ENCODE measurements at places on chromosomes 11 and 22. TPM values are rescaled to one million over a fixed set of nuclear protein-coding genes. Genes with fewer than 3 reads are reported as not detected.

GRCh38 chr11:112977755-112978154 is 16.5 kb downstream of the NCAM1 start:
- DNase-seq = peak; percentile 68

- no peak for DNase-seq
Observed at GRCh38 chr11:78022397-78023396, at the start of gene KCTD14. Gene KCTD14 (minus strand): TSS chr11:78023276. CDS start chr11:78023249, 27 bp downstream.

DNA sequence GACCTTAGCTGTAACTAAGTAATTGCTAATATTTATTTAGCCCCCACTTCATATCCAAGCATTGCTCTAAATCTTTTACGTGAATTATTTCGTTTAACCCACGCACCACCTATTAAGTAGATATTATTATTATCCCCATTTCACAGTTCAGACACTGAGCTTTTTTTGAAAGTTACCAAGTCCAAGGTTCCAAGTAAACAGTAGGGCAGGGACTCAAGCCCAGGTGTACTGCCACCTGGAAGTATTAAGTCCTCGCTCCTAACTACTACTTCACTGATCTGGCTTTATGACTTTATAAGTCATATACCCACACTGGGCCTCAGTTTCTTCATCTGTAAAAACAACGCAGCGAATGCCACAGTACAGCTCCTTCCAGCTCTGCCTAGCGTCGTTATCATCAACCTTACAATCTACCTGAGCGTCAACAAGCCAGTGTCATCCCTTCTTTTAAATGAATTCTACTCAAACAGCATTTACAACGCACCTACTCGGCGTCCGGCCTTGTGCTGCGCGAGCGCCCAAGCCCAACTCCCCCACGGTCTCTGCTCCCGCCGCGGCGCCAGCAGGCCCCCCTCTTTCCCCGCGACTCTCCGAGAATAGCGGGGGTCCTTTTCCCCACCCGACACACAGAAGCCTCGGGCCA is 624 bp downstream of the TMEM41B start:
- peak; percentile 39 for DNase-seq

DNA sequence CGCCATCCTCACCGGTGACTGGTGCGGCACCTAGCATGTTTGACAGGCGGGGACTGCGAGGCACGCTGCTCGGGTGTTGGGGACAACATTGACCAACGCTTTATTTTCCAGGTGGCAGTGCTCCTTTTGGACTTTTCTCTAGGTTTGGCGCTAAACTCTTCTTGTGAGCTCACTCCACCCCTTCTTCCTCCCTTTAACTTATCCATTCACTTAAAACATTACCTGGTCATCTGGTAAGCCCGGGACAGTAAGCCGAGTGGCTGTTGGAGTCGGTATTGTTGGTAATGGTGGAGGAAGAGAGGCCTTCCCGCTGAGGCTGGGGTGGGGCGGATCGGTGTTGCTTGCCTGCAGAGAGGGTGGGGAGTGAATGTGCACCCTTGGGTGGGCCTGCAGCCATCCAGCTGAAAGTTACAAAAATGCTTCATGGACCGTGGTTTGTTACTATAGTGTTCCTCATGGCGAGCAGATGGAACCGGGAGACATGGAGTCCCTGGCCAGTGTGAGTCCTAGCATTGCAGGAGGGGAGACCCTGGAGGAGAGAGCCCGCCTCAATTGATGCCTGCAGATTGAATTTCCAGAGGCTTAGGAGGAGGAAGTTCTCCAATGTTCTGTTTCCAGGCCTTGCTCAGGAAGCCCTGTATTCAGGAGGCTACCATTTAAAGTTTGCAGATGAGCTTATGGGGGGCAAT is 1.1 kb downstream of the NEAT1 start:
- peak; percentile 6 for DNase-seq

GRCh38 chr11:36724742-36725385 is 126.8 kb upstream of the RAG2 start:
- DNase-seq = no peak

- DNase-seq = no peak
Observed at GRCh38 chr22:48391171-48391711, 1436.4 kb downstream of the BRD1 start.

GRCh38 chr22:27094633-27095308 is 437.4 kb downstream of the MIAT start:
- no peak for DNase-seq

DNA sequence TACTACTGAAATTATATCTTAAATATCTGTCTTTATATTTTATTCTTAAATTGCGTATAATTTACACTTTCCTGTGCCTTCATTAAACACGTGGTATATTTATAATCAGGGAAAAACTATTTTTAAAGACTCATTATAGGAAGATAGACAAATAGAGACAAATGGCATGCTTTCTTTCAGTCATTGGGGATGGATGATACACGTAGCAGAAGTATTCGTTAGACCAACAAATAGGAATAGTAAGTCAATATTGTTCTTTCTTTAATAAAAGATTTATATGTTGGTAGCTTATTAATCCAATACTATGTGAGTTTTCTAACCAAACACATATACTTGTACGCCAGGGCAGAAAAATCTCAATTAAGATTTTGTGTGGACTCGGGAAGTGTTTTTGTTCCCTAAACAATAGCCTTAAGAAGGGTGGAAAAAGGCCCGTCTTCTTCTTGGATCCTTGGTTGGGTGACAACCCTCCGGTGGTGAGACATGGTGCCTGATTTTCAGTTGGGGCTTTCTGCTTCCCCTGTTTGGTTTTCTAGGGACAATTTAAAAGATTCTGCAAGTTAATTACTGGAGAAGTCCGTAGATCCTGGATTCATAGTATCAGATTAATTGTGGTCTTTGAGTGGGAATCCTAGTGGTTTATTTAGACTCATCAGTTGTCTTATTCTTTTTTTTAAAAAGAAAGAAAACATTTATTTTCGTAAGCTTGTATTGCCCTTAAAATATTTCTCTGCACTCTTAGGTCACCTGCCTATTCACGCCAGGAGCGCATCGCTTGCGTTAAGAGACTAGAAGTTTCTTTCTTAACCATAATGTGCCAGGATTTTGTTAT is 83.5 kb upstream of the WNT7B start:
- DNase-seq = no peak

DNA sequence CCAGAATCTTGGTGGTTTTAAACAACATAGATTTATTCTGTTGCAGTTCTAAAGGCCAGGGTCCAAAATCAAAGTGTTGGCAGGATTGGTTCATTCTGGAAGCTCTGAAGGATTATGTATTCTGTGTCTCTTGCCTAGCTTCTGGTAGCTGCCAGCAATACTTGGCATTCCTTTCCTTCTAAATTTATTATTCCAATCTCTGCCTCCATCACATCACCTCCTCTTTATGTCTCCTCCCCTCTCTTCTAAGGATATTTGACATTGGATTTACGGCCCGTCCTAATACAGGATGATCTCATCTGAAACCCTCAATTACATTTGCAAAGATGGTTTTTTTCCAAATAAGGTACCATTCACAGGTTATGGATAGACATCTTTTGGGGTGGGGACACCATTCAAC is 186.5 kb downstream of the SBF2 start:
- no peak for DNase-seq

DNA sequence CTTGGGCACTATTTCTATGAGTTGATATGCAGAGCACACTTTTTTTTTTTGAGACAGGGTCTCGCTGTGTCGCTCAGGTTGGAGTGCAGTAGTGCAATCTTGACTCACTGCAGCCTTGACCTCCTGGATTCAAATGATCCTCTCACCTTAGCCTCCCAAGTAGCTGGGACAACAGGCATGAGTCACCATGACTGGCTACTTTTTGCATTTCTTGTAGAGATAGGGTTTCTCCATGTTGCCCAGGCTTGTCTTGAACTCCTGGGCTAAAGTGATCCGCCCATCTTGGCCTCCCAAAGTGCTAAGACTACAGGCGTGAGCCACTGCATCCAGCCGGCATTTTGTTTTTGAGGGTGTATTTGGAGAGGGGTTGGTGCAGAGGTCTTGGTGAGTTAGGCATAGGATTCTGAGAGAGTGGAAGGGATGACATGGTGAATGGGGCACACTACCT is 29.9 kb upstream of the MTCH2 start:
- peak; percentile 91 for DNase-seq

DNA sequence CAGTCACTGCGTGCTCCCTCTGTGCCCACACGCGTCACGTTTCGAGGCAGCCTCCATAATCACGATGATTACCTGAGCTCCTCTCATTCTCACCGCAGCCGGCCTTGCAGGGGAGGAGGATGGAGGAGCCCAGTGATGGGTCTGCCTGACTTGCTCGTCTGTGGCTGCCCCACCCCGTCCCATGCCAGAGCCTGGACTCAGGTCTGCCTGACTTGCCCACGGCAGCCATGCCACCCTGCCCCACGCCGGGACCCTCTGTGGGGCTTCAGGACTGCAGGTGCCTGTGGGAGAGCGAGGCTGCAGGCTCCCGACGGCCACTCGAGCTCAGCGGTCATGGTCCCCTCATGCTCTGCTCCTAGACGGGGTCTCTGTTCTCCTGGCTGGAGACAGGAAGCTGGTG is 1025.1 kb downstream of the BRD1 start:
- no peak for DNase-seq

- peak; percentile 71 for DNase-seq
Observed at GRCh38 chr11:120236169-120237107, 3.5 kb upstream of the POU2F3 start.

DNA sequence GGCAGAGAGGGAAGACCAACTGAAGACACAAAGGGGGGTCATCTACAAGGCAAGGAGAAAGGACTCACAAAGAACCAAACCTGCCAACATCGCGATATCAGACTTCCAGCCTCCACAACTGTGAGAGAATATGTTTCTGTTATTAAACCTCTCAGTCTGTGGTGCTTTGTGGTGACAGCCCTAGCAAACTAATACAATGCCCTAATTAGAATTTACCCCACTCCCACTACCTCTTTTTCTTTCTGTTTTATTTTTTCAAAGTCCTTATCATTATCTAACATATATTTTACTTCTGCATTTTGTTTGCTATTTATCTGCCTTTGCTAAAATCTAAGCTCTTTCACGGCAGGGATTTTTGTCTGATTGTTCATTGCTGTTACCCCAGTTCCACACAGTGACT is 2.5 kb upstream of the OR52D1 start:
- no peak for DNase-seq

DNA sequence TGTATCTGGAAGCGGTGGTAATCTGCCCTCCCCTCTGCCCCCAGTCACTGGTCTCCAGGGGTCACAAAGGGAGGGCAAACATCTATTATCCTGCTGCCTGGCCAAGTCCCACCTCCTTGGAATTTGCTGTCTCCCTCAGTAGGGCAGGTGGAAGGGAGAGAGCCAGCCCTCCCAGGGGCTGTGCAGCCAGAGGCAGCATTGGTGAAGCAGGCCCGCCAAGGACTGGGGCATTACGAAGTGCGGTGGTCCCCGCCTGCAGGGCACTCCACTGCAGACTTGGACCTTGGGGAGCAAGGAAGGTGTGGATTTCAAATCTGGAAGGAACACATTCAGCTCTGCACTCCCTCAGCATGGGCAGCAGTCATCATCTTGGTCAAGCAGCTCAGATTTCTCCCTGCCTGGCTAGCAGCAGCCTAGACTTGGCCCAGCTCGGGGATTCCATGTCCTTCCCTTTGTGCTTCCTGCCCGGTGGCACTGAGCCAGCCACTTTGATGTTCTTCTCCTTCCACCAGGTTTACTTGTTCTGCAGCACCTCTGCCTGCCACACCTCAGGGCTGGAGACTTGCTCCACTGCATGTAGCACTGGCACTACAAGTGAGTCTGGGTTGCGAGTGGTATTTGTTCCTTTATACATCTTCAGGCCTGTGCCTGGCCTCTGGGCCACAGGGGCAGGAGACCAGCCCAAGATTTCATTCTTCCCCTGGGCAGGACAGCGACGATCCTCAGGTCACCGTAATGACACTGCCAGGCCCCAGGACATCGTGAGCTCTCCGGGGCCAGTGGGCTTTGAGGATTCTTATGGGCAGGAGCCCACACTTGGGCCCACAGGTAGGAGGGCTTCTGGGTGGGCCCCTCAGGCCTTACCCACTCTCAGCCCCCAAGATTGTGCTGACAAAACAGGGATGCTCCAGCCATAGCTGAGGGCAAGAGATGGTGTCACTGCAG is 7.4 kb downstream of the ZP1 start:
- DNase-seq = no peak

- peak; percentile 83 for DNase-seq
Observed at GRCh38 chr22:39316440-39317083, 2.9 kb downstream of the RPL3 start.

- no peak for DNase-seq
Observed at GRCh38 chr11:134372961-134373360, 39.1 kb downstream of the B3GAT1 start.

GRCh38 chr11:46294365-46295309 is 17.2 kb downstream of the CREB3L1 start:
- no peak for DNase-seq

DNA sequence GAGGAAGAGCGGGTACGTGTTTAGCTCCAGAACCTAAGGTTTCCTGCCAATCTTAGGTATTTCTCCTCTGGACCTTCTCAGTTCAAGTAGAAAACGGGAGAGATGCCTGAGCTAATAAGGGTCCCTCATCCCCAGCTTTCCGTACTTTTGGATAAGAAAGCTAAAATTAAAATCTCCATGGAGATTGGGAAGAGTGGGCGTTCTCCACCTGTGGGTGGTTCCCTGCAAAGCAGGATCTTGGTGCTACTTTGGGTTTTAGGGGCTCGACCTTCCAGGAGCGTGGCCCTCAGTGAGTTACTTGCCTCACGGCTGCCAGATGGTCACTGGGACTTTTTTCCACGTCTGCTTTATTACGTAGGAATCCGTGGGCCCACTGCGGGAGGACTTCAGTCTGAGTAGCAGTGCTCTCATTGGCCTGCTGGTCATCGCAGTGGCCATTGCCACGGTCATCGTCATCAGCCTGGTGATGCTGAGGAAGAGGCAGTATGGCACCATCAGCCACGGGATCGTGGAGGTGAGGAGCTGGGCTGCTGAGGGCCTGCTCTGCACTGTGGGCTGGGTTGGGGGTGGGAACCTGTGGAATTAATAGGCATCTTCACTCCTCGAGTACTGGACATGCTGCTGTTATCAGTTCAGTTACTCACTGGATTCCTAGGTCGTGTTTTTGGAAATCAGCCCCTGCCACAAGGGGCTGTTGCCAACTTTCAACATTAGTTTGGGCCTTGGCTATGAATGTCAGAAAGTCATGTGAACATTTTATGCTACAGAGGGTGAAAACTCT is 17.8 kb upstream of the ST14 start:
- DNase-seq = no peak

- DNase-seq = peak; percentile 39
Observed at GRCh38 chr11:12150831-12151382, 40.5 kb downstream of the MICAL2 start.

GRCh38 chr11:47891886-47892285 is 43.7 kb upstream of the NUP160 start:
- no peak for DNase-seq

- DNase-seq = no peak
Observed at GRCh38 chr22:30043161-30043560, 37.1 kb upstream of the HORMAD2 start.

The PATE4 gene
- not detected for total RNA-seq

The OR52I2 gene
- total RNA-seq = not detected

The SLC22A8 gene
- total RNA-seq = not detected

The YPEL4 gene
- 0.26 TPM for total RNA-seq

The HORMAD2 gene
- total RNA-seq = not detected

The WT1 gene
- total RNA-seq = not detected

The PLAAT5 gene
- total RNA-seq = not detected

The FAM180B gene
- not detected for total RNA-seq

The MMP13 gene
- total RNA-seq = under 0.01 TPM

The ZDHHC13 gene
- 34.4 TPM for total RNA-seq

The ACAD8 gene
- 13.3 TPM for total RNA-seq
